Ovary (tissue), 10 donors: ENCODE measurements at places on chromosomes 13 and 19.

DNA sequence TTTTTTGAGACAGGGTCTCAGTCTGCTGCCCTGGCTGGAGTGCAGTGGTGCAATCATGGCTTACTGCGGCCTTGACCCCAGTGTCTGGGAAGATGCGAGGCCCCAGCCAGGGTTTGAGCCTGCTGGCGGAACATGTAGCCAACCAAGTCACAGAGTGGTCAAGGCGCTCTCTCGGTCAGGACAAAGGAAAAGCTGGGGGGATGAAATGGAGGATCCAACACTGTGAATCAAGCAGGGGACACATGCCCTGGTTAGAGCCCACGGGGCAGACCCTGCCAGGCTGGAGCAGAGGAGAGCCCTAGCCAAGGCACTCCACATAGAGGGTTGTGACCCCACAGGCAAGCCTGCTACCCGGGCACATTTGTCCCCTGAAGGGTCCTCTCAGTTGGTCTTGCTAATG, 10.1 kb downstream of the TUBA3C start:
- no peaks in the 10 kb centered on the region for H3K36me3 ChIP-seq
- H3K4me1 ChIP-seq: no peaks in the 10 kb centered on the region
- no peak for DNase-seq
- H3K4me3 ChIP-seq: no peak overlapping the region
- H3K27me3 ChIP-seq: no peaks in the 10 kb centered on the region
- H3K27ac ChIP-seq: no peak overlapping the region

GRCh38 chr19:32878988-32879387, 9.4 kb upstream of the SLC7A9 start:
- H3K4me1 ChIP-seq: no peaks in the 10 kb centered on the region
- no peaks in the 10 kb centered on the region for H3K36me3 ChIP-seq
- H3K27ac ChIP-seq: no peak overlapping the region
- H3K4me3 ChIP-seq: no peak overlapping the region
- H3K27me3 ChIP-seq: no peaks in the 10 kb centered on the region

GRCh38 chr13:51768378-51768921, 35.5 kb downstream of the DHRS12 start:
- no peak overlapping the region for H3K4me3 ChIP-seq
- peaks cover 20% of the 10 kb centered on the region for H3K4me1 ChIP-seq
- no peaks in the 10 kb centered on the region for H3K27me3 ChIP-seq
- H3K27ac ChIP-seq: no peak overlapping the region
- no peak for DNase-seq

- H3K4me3 ChIP-seq: no peak overlapping the region
- DNase-seq: no peak
- H3K4me1 ChIP-seq: no peaks in the 10 kb centered on the region
- no peaks in the 10 kb centered on the region for H3K27me3 ChIP-seq
Observed at GRCh38 chr13:78160793-78161192, 242.2 kb upstream of the EDNRB start.
